CD4-positive, alpha-beta T cell treated with Interleukin-17A for 1 hour (primary cell): ENCODE measurements at places on chromosomes 12 and 14.
A peak's percentile ranks its signal among the peaks of the same experiment; 100 is the strongest.

DNA sequence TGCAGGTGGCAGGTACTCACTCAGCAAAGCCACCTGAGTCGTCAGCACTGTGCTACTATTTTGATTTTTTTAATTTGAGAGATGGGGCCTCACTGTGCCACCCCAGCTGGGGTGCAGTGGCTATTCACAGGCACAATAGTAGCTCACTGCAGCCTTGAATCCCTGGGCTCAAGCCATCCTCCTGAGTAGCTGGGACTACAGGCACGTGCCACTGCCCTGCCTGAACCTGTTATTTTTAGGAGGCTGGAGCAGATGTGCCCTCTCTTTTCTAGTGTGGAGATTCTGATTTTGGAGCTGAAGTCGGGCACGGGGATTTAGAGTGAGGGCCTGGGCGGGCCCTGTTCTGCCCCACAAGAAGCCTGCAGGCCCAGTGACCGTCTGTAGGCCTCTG, 17.3 kb downstream of the SLC25A47 start:
- DNase-seq, result no peak

DNA sequence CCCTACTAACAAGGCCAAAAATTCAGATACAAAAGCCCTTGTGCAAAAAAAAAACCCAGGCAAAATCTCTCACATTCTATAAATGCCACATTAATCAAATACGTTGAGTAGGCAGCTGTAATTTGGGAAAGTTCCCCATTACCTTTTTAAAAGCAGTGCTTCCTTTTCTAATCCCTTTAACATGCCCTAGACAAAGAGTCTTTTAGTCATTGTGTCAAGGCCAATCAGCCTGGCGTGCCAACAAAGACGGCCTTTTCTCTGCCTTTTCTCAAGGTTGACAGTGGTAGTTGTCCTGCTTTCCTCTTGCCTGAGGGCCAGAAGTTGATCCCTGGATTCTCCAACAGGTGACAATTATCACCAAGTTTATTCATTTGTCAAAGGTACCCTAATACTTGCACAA, 62.5 kb upstream of the METAP2 start:
- no peak for DNase-seq

DNA sequence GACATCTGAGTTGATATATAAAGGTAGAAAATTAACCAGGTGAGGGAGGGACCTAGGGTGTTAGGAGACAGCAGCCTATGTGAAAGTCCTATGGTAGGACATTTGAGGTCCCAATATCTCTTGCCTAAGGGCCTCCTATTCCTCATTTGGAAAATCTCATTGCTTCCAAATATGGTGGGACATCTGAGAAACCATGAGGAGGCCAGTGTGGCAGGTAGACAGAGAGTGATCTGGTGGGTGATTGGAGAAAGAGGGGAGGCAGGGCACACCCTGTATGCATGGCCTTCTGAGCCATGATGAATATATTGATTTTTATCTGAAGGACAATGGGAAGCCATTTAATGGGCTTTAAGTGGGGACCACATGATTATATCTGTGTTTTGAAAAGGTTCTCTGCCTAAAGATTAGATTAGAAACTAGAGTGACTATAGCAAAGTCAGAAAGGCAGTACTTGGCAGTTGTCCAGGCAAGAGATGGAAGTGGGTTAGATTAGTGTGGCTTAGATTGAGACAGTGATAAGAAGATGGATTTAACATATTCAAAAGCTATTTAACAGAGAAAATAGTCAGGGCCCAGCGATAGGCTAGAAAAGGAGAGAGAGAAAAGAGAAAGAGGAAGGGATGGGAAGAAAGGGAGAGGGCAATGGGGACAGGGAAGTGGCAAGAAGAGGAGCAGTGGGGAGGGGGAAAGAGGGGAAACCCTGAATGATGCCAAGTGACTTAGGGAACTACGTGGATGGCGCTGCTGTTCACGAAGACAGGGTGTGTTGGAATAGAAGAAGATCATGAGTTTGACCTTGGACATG, 237.2 kb upstream of the SRRM4 start:
- no peak for DNase-seq

GRCh38 chr14:104913435-104913834, 11.2 kb upstream of the PLD4 start:
- no peak for DNase-seq

DNA sequence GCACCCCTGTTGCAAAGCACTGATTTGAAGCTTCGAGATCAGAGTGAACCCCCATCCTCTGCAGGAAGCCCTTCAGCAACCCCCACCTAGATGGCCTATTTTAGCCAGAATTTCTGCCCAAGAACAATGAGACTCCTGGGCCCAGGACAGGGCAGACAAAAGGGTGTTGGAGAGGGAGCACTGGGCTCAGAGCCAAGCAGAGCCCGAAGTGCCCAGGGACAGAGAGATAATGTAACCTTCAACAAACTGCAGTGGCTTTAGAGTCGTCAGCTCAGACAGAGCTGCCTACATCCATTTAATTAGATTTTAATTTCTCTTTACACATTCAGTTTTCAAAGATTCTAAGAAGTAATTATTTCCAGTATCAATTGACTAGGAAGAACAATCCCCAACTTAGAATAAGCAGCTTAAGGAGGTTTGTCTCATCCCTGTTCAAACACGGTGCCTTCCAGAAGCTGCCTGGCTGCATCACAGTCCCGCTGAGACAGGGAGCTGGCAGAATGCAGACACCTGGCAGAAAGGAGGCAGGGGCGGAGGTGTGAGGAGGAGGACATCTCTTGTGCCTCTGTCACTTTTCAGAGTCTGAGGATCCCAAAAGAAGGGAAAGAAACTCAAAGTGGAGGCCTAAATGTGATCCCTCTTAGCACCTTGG, 504.9 kb upstream of the CCDC196 start:
- no peak for DNase-seq

DNA sequence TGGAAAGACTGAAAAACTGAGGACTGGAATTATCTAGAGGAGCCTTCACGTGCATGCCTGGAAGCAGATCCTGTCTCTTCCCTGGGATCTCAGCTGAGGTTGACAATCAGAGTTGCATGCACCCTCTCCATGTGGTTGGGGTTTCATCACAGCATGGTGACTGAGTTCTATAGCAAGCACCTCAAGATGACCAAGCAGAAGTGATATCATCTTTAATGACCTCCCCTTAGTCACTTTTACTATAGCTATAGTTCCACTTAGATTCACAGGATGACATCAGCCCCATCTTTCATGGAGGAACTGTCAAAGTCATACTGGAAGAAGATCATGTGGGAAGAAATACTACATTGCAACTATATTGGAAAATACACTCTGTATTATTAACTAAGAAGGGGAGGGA, 105.8 kb upstream of the ATXN7L3B start:
- no peak for DNase-seq

GRCh38 chr12:90311561-90311960, 602.9 kb upstream of the ATP2B1 start:
- no peak for DNase-seq

DNA sequence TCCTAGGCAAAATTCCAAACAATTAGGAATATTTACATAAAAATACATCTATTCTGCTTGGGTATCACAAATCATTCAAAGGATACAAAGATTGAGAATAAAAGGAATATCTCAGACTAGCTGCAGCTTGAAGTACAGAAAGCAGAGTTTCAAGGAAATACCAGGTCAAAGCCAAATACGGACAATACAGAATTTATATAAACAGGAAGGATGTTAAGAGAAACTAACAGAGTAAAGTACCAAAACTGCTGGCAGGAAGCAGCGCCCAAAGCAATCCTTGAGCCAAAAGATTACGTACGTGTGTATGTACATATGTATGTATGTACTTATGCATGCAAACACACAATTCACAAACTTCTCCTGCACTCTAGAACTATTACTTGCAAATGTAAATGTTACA, 86.6 kb downstream of the PPP1R12A start:
- peak; percentile 19 for DNase-seq

GRCh38 chr12:120099738-120100137, 16.8 kb downstream of the RAB35 start:
- DNase-seq, result no peak
